ENCODE measurements at places on chromosomes 5 and 9.

DNA sequence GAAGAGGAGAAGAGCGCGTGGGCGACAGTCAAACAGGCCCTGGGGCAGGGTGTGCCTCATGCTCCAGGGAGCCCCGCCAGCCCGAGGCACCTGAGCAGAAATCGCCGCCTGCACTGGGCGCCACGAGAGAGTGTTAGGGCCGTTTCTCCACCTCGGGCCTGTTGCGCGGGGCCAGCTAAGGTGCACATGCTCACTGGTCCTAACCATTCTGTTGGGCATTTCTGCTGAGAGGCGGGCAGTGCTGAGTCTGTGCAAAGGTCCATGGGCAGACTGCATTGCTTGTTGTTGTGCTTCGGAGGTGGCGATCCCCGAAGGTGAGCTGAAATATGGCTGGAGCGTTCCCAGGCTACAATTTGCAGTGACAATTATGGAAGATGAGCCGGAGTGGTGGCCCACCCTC lies 367.8 kb upstream of the SPATA31A5 start:
- DNase-seq, result no peak

DNA sequence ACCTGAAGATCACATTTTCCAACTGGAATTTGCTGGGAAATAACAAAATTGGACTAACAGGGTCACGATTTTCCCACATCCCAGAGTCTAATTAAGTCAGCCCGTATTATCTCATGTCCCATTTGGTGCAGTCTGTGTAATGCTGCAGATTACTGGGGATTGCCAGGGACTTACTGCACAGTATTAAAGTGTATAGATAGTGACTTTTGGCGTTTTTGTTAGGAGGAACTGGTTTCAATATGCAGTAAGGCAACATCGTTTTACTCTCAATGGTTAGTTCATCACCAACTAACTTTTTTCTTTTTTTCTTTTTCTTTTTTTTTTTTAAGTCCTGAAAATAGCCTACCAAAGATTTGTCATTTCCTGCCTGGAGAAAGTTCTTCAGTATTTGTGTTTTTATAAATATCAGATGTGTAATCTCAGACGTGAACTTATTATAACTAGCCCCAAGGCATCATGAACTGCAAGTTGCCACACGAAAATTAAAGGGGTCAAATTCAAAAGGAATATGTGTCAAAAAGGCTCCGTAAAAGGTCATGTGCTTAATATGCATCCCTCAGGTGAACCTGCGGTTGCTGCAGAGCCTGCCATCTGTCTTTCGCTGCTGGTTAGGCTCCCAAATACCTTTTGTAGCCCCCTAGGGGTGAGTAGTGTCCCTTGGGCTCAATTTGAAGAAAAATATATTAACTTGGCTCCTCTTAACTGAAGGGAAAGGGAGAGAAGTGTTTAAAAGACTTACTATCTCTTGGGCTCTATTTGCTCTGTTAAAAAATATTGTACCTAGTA lies 176.7 kb upstream of the ADAMTSL1 start:
- no peak for DNase-seq

DNA sequence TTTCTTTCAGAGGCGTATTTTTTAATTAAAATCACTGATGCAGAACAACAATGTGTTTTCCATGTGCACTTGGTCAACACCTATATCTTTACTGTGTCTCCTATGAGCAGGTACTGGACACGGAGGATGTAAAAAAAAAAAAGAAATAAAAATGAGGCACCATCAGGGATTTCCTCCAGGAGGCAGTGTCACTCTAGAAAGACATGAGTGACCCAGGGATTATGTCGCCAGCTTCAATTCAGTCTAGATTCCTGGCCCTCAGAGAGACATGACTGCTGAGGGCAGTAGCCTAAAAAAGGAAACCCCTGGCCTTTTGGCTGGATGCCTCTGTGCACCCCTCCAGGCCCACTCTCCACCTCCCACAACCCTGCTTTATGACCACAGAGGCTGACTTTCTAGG lies 18.3 kb upstream of the IL33 start:
- no peak for DNase-seq

DNA sequence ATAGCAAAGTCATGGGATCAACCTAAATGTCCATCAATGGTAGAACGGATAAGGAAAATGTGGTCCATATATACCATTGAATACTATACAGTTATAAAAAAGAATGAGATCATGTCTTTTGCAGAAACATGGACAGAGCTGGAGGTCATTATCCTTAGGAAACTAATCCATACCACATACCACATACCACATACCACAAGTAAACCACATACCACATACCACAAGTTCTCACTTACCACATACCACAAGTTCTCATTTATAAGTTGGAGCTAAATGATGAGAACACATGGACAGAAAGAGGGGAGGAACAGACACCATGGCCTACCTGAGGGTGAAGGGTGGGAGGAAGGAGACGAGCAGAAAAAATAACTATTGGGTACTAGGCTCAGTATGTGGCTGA lies 154.6 kb upstream of the GHR start:
- no peak for DNase-seq

GRCh38 chr5:172805736-172806255 lies 28.3 kb upstream of the ERGIC1 start:
- DNase-seq, result no peak

- no peak for DNase-seq
These were observed 80.7 kb upstream of the TNFAIP8 start for GRCh38 chr5:119275146-119275545.

- no peak for DNase-seq
These were observed 343.7 kb upstream of the KCNN2 start for GRCh38 chr5:114018186-114018585.

GRCh38 chr5:57642066-57642465 lies 159.5 kb upstream of the ACTBL2 start:
- DNase-seq, result no peak

- no peak for DNase-seq
These were observed 24.0 kb upstream of the SLC44A1 start for GRCh38 chr9:105220451-105220850.

DNA sequence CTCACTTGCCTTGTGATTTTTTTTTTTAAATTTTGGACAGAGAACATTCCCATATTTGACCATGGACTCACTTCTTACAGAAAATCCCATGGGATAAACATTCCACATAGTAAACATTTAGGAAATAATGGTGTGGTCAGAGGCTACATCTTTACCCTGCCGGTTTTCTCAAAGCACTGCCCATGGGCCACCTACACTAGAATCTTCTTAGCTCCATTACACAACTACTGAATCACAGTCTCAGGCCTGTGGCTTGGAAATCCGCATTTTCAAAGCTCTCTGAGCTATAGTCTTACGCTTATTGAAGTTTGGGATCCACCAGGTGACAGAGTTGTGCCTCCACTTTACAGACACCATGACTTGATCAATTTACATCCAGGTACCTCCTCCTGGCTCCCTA lies 39.4 kb downstream of the ALG2 start:
- DNase-seq, result no peak

- DNase-seq, result no peak
These were observed 23.1 kb upstream of the CFAP157 start for GRCh38 chr9:127683723-127684122.

- no peak for DNase-seq
These were observed 111.1 kb downstream of the ARHGAP26 start for GRCh38 chr5:142881076-142881783.

DNA sequence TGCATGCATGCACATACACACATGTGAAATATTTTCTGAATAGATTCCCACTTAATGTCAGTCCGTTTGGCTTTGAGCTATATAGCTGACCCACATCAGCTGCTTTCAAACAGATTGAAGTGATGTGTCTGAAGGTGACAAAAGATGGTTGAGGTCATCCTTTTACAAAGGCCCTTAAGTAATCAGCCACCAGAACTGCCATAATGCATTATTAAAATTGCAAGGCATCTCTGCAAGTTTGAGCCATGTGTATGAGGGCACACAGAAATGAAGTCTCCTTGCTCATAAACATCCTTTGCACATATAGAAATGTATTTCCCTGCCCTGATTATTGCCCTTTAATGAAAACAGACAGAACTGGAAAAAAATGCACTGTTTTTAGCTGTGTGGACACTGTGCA lies 1043.0 kb upstream of the C9orf72 start:
- no peak for DNase-seq

DNA sequence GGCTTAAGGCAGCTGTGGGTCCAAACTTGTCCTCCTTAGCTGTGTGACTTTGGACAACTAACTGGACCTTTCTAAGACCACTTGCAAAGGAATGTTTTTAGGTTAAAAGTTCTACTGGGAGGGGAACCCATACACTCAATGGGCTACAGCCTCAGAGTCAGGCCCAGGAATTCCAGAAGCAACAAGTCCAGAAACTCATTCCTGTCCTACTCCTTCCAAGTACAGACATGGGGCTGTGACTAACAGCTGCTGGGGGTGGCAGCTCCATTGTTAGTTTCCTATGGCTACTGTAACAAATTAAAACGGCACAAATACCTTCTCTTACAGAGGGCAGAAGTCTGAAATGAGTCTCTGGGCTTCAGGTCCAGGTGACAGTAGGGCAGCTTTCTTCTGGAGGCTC lies 12.4 kb upstream of the AKNA start:
- DNase-seq, result no peak

DNA sequence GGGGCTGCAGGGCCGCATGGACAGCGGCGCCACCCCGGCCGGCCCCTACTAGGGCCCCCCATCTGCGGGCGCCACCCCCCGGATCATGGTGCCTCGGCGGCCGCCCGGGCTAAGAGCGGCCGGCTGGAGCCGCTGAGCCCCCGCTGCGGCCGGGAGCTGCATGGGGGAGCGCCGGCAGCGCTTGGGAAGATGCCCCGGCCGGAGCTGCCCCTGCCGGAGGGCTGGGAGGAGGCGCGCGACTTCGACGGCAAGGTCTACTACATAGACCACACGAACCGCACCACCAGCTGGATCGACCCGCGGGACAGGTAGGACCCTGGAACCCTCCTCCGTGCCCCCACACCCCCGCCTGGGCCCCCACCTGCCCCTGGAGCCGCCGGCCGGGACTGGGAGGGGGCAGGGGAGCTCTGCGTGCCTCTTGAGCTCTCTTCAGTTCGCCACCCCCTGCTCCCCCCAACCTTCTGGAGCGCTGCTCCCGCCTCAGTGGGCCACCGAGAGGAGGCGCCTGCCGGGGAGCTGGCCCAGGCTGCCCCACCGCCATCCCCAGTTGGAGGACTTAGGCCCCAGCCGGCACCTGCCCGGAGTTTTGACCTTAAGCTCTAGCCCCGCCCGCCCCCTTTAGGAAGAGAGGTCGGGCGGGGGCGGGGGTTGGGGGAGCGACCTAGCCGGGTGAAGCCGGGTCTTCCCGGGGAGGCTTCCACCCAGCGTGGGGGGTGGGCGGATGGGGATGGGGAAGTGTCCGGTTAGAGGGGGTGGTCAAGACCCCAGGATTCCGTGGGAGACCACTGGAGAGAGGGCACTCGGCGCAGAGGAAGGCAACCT lies 730 bp downstream of the WWC1 start:
- DNase-seq, result no peak

DNA sequence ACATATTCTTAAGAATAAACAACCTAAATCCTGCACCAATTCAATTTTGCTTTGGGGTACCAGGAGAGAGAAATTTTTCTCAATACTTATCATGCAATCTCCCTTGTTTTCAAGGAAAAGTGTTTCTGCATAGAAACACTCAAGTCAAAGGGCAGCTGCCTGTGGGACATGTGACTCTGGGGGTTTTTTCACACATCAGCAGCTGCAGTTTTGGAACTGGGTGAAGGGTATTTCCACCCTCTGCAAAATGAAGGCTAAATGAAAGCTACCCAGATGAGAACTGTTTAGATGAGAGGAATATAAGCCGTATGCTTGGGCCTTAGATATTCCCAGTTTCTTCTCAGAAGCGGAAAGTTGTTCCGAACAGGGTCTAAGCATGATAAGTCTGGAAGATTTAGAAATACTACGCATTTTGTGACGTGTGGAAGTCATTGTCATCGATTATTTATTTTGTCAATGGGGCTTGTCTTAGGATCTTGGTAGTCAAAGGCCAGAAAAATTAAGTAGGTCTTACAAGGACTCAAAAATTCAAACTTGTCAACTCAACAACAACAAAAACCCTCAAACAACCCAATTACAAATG lies 64.3 kb upstream of the BOD1 start:
- no peak for DNase-seq

- DNase-seq, result no peak
These were observed 42.2 kb downstream of the FGD3 start for GRCh38 chr9:92989561-92989960.

DNA sequence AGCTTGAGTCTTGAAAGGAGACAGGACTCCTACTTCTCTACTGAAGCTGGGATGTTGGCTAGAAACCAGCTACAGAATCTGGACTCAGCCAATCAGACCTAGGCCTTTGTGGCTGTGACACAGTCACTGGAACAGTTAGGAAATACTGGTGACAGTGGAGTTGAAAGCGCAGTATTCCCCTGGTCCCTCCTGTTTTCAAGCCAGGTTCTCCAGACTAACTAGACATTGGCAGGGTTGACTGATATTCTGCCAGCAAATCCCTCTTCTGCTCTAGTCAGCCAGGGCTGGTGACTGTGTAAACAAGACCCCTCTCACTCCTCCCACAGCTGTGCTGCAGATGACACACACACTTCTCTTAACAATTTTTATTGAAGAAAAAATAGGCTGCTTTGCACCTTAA lies 8.7 kb downstream of the SHROOM1 start:
- DNase-seq, result no peak

DNA sequence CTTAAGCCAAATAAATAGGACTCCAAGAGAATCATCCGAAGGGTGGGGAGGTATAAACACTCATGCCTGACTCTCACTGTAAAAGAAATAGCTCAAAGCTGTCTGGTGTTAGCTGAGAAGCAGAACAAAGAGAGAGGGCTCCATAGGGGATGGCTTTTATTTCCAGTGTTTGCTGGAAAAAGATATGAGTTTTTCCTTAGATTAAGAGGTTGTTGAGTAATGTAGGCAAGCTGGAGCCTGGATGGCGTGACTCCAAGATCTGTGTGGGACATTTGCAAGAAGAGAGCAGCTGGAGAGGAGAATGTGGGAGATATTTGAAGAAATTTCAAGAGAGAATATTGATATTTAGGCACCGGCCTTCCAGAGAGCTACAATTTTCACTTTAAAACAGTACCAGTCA lies 793.7 kb upstream of the RGMB start:
- DNase-seq, result no peak

GRCh38 chr5:77010243-77010642 lies 20.0 kb upstream of the AGGF1 start:
- DNase-seq, result no peak

DNA sequence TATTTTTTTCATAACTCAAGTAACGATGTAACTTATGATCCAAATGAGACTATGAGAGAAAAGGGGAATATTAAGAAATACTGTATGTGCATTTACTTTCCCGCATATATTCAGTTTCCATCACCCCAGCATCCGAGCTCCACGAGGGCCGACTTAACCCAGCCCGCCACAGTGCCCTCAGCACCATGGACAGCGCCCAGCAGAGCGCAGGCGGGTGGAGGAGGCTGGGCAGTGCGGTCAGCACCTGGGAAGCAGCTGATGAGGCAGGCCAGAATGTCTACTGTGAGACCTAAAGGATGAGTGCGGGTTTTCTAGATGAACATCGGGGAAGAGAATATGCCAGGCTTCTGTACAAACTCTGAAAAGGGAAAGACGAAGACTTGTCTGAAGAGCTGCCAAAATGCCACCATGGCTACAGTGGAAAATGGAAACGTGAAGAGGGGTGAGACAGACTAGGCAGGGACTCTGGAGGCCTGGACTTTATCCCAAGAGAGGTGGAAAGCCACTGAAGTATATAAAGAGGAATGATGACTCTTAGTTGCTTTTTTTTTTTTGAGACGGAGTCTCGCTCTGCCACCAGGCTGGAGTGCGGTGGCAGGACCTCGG lies 34.5 kb upstream of the MED27 start:
- DNase-seq, result no peak
